Pulmonary artery endothelial cell (primary cell): ENCODE measurements at places on chromosomes 12 and 14. TPM values are rescaled to one million over a fixed set of nuclear protein-coding genes. Genes with fewer than 3 reads are reported as not detected.

The FAM181A gene
- not detected in 2 replicates for total RNA-seq

The MLF2 gene
- total RNA-seq = 56.9 and 94.9 TPM in 2 replicates

- DNase-seq = no peak
These were observed 55.0 kb downstream of the ANAPC7 start for GRCh38 chr12:110348431-110349059.

DNA sequence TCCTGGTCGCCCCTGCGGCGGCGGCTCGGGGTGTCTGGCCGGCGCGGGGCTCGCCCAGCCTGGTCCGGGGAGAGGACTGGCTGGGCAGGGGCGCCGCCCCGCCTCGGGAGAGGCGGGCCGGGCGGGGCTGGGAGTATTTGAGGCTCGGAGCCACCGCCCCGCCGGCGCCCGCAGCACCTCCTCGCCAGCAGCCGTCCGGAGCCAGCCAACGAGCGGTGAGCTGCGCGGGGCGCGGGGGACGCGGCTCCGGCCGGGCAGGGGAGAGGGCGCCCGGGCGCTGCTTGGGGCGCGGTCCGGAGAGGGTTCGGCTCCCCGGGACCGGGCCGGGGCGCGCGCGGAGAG is at the start of gene LGALS3:
LGALS3 (plus strand) TSS at position 167 of the 342 bp plus-strand sequence. CDS start 8,122 bp downstream, outside the sequence.
- DNase-seq = no peak
